Stimulated activated CD4-positive, alpha-beta T cell treated with anti-CD3 and anti-CD28 coated beads, TNF-alpha, amount 100 ng/mL, for 4 hours (primary cell): ENCODE measurements at places on chromosomes 12 and 14.

GRCh38 chr14:59688224-59689170, 111.9 kb upstream of the CCDC175 start:
- DNase-seq = no peak

DNA sequence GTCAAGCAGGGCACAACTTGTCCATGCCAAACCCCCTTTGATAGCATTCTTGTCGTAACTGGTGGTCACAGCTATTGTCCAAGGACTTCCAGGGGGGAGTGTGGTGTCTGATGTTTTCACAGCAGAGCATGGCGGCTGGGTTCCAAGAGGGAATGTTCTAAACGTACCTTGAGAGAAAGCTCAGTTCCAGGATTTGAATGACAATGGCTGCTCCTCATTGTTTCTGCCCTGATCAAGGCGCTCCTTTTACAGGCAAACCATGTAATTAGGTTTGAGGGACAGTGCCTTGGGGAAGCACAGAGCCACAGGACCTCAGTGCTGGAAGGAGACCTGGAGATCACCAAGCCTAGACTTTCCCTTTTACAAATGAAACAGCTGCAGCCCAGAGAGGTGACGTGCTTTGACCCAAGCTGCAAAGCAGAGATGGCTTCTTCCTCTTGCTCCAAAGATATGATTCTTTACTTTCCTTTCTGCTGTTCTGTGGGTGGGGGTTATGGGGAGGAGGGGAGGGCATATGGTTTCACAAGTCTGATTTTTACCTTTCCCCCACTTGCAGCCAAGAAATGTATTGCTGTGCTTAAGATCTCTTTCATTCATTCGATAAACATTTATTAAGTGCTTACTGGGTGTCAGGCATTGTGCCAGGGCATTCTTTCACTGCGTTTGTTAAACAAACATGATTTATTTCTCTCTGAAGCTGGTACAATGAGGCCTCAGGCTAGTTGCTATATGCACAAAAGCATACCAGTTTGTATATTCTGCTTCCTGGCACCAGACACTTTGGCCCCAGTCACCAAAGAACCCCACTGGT, 172.8 kb downstream of the KTN1 start:
- no peak for DNase-seq

- no peak for DNase-seq
Measured at GRCh38 chr14:55340482-55340881, 69.3 kb downstream of the FBXO34 start.

DNA sequence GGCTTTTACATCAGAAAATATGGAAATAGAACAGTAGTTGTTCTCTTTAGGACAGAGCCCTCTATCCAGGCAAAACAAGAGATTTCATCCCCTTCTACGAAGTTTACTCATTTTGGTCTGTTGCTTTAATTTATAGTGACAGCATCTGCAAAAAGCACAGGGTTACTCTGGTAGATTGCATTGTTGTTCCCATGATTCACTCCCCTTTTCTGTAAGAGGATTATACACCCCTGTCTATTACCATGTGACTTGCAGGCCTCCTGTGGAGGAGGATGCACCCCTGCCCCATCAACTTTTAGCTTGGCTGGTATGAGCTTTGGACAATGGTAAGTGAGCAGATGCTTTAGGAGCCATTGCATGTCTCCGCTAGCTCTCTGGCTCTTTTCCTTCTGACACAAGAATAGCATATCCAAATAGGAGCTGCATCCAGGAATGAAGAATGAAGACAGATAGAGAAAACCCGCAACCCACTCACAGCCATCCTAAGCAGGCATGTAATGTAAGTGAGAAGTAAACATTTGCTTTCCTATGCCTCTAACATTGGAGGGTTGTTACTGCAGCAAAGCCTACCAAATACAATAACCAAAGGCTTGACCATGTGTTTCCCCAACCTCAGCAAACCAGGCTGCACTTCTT, 304.2 kb downstream of the AKAP6 start:
- no peak for DNase-seq

GRCh38 chr12:122161682-122162081, 12.3 kb downstream of the IL31 start:
- no peak for DNase-seq

DNA sequence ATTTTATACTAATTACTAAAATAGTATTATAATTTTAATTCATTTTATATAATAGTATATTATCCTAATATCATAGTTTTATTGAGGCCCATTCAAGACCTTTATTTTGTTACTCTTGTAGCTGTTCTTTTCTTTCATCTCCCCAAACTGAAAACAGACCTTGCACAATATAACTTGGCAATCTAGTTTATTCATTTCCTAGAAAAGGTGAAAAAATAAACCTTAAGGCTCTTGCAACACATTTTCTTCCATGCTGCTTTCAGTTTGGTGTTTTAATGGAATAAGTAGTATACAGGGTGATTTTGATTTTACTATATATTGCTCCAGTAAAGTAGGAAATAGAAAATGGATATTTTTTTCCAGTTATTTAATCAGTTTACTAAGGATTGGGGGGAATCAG, 174.0 kb downstream of the SLC2A13 start:
- DNase-seq = no peak

DNA sequence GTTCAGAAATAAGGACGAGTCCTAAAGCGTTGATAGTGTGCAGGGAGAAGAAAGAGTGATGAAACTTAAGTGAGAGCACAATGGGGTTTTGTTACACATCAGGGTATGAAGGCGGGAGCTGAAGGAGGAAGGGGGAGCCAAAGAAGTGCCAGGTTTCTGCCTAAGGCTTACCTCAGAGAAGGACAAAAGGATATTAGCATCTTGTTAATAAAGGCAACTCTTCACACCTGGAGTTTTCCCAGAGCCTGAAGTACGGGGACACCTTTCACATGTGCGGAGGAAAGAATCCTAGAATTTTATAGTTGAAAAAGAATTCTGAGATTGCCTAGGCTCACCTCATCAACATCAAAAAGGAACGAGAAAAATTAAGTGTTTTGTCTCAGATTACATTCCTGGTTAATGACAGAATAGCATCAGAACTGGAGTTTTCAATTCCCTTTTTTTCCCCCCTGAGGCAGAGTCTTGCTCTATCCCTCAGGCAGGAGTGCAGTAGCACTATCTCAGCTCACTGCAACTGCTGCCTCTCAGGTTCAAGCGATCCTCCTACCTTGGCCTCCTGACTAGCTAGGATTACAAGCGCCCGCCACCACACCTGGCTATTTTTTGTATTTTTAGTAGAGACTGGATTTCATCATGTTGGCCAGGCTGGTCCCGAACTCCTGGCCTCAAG, 2.2 kb upstream of the SAV1 start:
- DNase-seq = no peak

- DNase-seq = no peak
Measured at GRCh38 chr14:32374155-32374554, 45.1 kb downstream of the AKAP6 start.

- DNase-seq = no peak
Measured at GRCh38 chr14:58749066-58749669, 111.4 kb downstream of the DACT1 start.

- no peak for DNase-seq
Measured at GRCh38 chr14:70641548-70642302, at the start of gene TTC9. Gene TTC9 (plus strand): TSS chr14:70641916. CDS start chr14:70642130, 214 bp downstream.

DNA sequence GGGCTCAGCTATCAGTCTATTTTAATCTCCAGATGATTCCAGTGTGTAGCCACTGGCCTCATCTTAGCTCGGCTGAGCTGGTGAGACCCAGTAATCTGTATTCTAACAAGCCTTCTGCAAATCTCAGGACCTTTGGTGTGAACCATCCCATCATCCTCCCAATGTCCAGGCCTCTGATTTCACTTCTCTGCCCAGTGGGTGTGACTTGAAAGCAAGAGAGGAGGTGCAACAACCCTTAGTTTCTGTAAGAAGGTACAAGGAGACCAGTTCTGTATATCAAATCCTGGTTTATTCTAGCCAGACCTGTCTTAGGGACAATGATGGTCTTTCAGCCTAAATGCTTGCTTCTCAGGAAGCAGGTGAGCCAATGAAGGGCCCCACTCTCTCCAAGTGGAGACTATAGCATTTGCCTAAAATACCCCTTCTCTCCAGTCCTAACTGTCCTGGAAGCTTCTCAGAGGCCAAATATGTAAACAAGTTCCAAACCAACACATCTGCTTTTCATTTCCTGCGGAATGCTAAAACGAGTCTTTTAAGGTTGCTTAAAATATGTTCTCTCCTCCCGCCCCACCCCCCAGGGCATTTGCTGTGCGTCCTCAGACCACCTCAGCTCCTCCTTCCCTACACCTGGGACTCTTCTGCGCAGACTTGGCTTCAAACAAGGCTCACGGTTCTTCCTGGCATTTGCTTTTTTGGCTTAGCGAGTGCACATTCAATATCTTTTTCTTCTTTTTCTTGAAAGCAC, 78.4 kb upstream of the FUT8 start:
- DNase-seq = no peak

- no peak for DNase-seq
Measured at GRCh38 chr12:12583510-12584178, 21.0 kb upstream of the DUSP16 start.

GRCh38 chr12:6336079-6336888, 5.6 kb downstream of the TNFRSF1A start:
- DNase-seq = no peak

- no peak for DNase-seq
Measured at GRCh38 chr12:101039848-101040531, 170.0 kb downstream of the SLC5A8 start.

DNA sequence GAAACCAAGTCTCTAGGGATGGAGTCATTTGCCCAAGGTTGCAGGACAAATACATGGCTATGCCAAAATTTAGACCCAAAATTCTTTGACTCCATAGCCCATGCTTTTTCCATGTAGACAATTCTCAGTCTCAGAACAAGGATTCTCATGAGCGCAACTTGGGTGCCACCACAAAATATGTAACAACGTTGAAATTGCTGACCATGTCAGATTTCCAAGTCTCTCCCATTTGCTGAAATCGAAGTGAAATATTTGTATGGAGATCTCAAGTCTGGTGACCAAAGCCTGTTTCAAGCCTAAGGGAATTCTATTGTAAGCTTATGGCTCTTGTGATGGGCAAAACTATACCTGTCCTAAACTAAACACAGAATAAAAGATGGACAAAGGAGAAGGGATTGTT, 333.5 kb downstream of the AEBP2 start:
- DNase-seq = no peak

- no peak for DNase-seq
Measured at GRCh38 chr12:69834147-69834546, 9.1 kb downstream of the MYRFL start.

- no peak for DNase-seq
Measured at GRCh38 chr14:92539419-92539818, 25.8 kb downstream of the RIN3 start.

DNA sequence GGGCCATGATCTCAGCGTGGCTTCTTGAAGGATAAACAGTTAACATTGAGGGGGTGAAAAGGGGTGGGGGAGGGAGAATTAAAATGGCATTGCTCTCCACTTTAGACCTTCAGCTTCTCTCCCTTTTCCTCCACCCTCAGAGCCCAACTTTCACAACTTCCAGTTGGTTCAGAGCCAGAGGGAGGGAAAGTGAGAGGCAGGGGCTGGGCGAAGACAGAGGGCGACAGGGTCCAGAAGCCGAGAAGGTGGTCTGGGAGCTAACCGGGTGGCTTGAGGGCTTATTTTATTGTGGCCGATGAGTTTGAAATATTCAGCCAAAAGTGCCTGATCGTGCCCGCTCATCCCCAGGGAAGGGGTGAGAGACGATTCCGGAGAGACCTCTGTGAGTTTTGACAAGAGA, 4.1 kb downstream of the BMP4 start:
- DNase-seq = no peak

GRCh38 chr12:129325566-129325965, 472.3 kb downstream of the GLT1D1 start:
- DNase-seq = no peak

- DNase-seq = no peak
Measured at GRCh38 chr14:32560209-32560857, 231.2 kb downstream of the AKAP6 start.

DNA sequence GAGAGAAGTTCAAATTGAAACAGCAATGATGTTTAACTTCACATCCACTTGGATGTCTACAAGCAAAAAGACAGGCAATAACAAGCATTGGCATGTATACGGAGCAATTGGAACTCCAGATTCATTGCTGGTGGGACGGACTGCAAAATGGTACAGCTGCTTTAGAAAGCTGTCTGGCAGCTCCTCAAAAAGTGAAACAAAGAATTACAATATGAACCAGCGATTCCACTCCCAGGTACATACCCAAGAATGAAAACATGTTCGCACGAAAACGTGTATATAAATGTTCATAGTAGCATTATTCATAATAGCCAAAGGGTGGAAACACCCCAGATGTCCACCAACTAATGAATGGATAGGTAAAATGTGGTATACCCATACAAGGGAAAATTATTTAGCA, 125.7 kb downstream of the HMGA2 start:
- DNase-seq = no peak

- DNase-seq = no peak
Measured at GRCh38 chr12:12228402-12228801, 38.4 kb downstream of the LRP6 start.

DNA sequence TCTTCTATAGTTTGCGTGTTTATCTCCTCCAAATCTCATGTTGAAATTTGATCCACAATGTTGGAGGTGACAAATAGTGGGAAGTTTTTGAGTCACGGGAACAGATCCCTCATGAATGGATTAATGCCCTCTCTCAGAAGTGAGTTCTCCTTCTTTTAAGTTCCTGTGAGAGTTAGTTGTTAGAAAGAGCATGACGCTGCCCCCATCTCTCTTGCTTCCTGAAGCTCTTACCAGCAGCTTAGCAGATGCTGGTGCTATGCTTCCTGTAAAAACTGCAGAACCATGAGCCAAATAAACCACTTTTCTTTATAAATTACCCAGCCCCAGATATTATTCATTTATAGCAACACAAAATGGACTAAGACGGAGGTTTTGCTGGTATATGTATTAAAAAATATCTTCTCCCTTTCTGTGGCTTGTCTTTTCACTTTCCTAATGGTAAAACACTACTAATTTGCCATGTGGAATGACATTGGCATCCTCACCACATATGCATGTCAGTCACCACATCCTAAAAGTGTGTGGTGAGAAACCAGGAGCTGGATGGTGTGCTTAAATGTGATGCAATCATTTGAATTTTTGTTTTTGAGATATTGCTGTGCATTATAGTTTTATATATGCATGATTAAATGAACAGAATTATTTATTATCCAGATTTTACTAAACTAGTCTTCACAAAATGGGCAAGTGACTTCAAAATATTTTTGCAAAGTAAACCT, 449.3 kb downstream of the ADAMTS20 start:
- no peak for DNase-seq

DNA sequence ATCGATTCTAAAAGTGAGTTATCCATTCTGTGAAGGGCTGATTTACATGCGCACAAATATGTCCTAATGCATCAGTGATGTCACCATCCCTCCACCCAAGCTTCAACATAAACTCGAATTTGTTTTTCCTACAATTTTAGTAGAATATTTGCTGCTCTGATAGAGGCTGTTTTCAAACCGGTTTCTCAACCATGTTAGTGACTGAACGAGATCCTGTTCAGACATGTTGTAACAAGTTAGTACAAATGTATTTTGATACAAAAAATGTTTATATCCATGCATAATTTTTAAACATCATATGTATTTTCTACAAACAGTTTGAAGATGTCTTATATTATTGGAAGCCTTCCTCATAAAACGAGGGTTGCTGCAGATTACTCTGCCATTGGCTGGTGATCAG, 12.7 kb upstream of the PRB2 start:
- no peak for DNase-seq
